ENCODE measurements at places on chromosomes 11 and 22.

- no peak for DNase-seq
These were observed 416.7 kb upstream of the CHORDC1 start for GRCh38 chr11:90639461-90639993.

DNA sequence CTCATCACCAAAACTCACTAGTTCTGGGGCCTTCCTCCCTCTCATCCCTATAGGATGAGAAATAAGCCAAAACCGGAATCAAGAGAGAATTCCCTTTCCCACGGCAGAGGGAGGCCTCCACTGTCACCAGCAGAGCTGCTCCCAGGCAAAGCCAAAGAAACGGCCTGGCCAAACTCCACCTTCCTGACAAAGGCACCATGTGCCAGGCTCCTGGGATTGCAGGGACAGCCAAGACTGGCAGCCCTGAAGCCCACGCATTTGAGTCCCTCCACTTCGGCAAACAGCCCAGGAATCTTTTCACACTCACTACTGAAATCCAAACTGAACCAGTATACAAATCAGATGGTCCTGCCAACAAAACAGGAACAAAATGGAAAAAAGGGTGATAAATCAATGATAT is 6.1 kb downstream of the SMCO4 start:
- DNase-seq: no peak

DNA sequence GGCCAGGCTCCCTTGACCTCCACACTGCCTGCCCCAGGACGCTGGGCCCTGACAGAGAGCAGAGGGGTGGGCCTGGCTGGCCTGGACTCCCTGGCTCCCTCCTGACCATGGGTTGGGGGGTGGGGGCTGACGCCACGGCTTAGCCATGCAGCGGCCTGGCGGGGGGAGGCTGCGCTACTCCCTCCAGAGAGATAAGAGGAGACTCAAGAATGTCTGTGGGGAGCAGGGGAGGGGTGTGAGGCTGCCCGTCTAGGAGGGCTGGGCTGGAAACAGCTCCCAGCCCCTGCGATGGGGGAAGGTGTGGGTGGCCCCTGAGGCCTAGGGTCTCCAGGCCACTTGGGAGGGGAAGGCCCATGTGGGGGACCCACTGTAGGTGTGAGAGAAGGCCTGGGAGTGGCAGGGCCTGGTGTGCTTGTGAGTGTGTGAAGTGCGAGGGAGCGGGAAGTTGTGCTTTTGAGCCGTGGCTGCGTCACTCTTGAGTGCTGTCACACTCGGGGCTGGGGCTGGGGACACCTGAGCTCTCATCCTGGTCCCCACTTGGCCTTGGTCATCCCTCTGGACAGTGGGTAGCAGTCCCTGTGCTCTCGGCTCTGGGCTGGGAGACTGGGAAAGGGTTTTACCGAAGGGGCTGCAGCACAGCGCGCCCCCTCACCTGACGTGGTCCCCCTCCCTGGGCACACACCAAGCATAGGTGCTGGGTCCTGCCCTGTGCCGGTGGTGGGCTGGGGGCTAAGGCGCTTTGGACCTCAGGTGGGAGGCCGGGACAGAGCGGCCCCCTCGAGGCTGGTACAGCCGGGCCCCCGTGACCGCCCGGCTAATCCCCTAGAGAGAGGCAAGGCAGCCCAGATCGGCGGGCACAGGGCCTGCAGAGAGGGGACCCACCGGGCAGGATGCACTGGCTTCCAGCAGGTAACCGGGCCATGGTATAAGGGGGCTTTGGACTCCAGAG is 2.4 kb downstream of the MYRF start:
- DNase-seq: no peak

GRCh38 chr11:120511820-120512738 is 531 bp downstream of the GRIK4 start:
- DNase-seq: no peak

DNA sequence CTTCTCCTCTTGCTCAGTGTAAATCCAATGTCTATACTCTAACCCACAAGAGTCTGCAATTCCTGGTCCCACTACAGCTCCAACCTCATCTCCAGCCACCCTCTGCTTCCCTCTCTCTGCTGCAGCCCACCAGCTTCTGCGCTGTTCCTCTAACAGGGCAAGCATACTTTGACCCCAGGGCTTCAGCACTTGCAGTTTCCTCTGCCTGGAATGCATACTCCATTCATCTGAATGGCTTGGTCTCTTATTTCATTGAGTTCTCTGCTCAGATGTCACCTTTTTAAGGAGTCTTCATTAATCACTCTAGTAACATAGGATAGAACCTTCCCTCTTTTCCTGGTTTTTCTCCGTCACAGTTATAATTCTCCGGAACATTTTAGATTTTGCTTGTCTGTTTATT is 141.6 kb downstream of the BUD13 start:
- DNase-seq: no peak

DNA sequence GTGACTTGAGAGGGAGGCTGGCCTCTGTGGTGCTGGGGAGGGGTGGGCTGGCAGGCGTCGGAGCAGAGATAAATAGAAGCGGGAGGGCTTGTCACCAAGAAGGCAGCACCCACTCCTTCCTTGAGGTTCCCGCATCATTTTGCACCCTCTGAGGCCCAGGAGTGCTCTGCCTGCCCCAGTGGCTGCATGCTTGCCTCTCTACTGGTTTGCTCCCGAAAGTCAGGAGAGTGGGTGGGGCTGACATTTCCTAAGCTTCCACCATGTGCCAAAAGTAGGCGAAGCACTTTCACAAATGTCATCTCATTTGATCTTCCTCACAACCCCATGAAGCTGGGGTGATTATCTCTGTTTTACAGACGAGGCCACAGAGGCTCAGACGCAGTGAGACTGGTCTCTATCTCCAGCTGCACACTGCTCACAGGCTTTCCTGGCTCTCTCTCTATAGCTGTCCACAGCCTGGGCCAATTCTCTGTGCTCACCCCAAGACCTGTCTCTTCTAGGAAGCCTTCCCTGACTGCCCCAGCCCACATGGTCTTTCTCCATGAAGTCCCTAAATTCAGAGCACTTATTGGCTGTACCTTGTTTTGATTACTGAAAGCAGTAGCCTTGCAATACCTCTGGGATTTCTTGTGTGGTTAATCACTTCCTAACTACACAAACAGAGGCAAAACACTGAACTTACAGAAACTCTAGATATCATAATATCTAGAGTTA is 2.6 kb upstream of the UCP3 start:
- DNase-seq: no peak

All from ELR (cell line).